ENCODE measurements at places on chromosomes 5 and 9.

DNA sequence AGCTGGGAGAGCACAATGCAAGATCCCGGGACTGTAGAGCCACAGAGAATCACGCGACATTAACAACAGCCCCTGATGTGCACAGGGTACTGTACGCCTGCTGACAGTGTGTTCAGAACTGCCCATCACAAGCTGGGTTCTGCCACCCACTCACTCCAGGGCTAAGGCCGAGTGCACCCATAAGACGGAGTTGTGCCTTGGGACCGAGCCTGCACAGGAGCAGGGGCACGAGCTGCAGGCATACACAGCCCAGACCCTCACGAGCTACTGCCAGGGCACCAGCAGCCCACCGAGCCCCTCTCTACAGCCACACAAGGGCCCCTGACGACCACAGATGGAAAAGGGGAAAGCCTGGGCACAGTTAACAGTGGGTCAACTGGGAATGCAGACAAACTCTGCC is 67.8 kb downstream of the CAMSAP1 start:
- no peak for DNase-seq

GRCh38 chr5:154076240-154076922 is 37.6 kb downstream of the MFAP3 start:
- DNase-seq, result no peak

- no peak for DNase-seq
Observed at GRCh38 chr9:128106181-128106939, 21.2 kb downstream of the PTGES2 start.

GRCh38 chr9:124133727-124134126 is 122.2 kb downstream of the LHX2 start:
- peak; percentile 53 for DNase-seq

GRCh38 chr5:82639393-82640144 is 361.4 kb upstream of the RPS23 start:
- no peak for DNase-seq

DNA sequence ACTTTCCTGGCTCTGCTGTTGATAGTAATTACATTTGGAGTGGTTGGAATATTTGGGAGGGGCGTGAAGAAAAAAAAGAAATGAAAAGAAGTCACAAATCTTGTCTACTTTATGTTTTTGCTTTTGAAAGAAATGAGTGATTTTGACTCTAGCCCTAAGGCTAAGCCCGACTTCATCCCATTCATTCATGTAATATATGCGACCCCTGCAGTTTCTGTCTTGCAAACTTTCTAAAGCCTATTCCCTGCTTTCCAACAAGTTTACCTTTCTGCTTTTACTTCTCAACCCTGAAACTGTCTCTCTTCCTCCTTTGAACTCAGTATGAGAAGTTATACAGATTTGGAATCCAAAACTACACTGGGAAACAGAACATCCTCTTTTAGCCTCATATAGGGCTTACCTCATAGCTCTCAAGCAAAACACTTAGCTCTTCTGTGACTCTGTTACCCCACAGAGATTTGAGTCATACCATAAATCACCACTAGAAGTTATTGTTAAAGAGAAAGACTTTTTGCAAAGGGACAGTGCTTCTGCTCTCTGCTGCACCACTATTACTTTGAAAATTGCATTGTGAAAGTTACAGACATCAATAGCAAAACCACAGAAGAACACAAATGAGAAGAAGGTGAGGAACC is 1.6 kb downstream of the CFAP95 start:
- DNase-seq, result no peak

GRCh38 chr9:96232539-96233241 is 69.3 kb downstream of the HSD17B3 start:
- DNase-seq, result peak; percentile 48

GRCh38 chr5:148085977-148086705 is 22.4 kb downstream of the SPINK5 start:
- no peak for DNase-seq

GRCh38 chr5:133944263-133945185 is 23.9 kb downstream of the C5orf15 start:
- DNase-seq, result peak; percentile 74

- DNase-seq, result no peak
Observed at GRCh38 chr5:138351517-138351916, 968 bp upstream of the KDM3B start.

- peak; percentile 39 for DNase-seq
Observed at GRCh38 chr9:136799079-136799853, 3.1 kb downstream of the CCDC183 start.

DNA sequence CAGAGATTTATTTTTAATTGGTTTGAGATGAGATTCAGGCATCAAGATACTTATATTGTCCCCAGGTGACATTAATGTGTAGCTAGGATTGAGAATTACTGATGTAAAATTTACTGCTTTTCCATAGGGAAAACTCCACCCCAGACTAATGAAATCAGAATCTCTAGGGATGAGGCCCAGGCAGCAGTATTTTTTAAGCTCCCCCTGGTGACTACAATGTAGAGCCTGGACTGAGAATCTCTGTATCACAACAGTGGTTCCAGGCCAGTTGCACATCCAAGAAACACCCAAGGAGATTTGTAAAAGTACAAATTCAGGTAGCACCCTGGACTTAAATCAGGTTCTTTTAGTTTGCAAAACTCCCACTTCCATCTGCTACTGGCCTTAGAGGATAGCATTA is 185.7 kb downstream of the MARCHF11 start:
- no peak for DNase-seq

- no peak for DNase-seq
Observed at GRCh38 chr9:20065796-20066700, 277.2 kb upstream of the SLC24A2 start.

DNA sequence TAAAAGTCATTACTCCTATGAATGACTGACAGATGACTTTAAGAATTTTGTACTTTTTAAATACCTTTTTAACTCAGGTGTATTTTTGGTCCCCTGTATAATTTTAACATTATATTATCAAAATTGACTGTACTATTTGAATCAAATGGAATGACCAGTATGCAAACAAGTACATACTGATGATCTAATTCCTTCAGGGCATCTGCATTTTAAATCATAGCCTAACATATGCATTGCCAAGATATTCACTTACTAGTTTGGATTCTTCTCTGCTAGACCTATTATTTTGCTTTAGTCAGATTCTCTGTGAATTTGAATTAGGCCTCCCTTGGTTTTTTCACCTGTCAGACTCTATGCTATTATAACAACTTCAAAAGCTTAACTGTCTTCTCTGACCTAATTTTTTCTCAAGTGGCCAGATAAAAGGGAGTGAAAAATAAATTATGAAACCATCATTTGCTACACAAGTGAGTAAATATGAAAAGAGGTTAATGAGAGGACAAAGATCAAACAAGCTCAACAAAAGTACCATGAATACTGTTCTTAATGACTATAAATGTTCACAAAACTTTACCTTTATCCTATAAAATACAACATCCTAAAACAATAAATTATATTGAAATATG is 1505.2 kb upstream of the CDH9 start:
- DNase-seq, result no peak

GRCh38 chr5:15500325-15501001 is 483 bp downstream of the FBXL7 start:
- DNase-seq, result peak; percentile 45

DNA sequence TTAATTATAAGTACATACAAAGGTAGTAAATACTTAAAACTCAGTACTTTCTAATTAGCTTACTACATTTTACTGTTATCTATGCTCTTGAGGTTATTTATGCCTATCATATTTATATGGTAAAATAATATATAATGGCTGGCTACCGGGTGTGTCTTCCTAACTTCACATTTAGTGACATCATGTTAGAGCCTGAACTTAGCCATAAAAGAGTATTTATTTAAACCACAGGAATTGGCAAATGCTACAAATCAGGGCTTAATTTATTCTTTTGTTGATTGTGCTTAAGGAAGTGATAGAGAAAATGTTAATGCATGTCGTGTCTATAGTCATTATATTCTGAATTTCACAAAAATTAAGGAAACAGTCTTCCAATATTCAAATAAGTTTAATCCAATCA is 73.1 kb downstream of the NDUFAF2 start:
- no peak for DNase-seq

DNA sequence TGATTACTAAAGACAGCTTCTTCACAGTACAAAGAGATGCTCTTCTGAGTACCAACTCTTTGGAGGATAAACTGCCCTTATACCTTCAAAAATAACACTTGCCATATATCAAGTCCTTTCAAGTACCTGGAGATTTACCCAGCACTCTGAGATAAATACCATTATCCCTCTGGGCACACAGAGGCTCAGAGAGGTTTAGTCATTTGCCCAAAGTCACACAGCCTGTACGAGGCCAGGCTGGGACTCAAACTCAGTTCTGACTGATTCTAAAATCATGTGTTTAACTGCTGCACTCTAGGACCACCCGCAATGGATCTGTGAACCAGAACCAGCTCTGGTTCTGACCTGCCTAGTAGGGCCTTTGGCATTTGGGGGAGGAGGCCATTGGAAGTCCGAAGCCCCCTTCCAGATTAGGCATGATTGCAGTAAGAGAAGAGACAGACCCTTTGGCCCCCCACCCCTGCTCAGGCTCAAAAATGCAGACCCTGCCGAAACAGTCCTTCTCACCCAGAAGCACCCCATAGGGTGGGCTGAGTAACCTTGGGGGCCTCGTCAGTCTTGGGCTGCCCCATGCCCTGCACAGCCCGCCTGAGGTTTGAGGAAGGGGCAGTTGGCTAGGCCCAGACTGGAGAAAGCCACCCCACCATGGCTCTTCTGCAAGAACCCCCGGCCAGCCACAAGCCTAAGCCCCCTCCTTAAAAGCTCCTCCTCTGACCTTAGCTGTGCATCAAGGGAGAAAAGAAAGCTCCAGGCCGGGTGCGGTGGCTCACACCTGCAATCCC is 32.8 kb upstream of the IL17B start:
- DNase-seq, result no peak

GRCh38 chr9:18890372-18890771 is 142.6 kb downstream of the SAXO1 start:
- DNase-seq, result no peak

GRCh38 chr9:12666813-12667212 is 26.4 kb upstream of the TYRP1 start:
- no peak for DNase-seq

- no peak for DNase-seq
Observed at GRCh38 chr5:76807296-76807695, 11.5 kb upstream of the F2RL1 start.

- no peak for DNase-seq
Observed at GRCh38 chr5:76956033-76956432, 3.2 kb downstream of the CRHBP start.

GRCh38 chr9:75167281-75167680 is 79.0 kb downstream of the OSTF1 start:
- DNase-seq, result no peak

DNA sequence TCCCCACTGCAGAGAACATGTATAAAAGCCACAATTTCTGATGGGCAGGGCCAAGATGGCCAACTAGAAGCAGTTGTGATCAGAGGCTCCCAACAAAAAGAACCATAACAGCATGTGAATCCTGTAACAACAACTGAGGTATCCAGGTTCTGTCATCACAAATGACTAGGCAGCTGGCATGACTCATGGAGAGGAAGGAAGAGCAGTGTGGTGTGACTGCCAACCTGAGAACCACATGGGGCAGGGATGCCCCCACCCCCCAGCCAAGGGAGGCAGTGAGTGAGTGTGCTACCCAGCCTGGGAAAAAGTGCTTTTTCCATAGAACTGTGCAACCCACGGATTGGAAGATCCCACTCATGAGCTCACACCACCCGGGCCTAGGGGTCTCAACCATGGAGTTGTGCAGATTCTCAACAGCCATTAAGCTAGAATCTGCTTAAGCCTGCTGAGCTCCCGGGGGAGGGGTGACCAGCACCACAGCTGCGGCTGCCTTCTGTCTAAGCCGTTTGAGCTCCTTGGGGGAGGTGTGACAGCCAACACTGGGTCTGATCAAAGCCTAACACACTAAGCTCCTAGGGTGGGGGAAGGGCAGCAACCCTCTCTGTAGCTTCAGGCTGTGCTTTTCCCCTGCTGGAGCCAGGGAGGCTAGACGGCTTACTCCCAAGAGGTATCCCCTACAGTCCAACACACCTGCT is 80.1 kb upstream of the DMAC1 start:
- peak; percentile 44 for DNase-seq

DNA sequence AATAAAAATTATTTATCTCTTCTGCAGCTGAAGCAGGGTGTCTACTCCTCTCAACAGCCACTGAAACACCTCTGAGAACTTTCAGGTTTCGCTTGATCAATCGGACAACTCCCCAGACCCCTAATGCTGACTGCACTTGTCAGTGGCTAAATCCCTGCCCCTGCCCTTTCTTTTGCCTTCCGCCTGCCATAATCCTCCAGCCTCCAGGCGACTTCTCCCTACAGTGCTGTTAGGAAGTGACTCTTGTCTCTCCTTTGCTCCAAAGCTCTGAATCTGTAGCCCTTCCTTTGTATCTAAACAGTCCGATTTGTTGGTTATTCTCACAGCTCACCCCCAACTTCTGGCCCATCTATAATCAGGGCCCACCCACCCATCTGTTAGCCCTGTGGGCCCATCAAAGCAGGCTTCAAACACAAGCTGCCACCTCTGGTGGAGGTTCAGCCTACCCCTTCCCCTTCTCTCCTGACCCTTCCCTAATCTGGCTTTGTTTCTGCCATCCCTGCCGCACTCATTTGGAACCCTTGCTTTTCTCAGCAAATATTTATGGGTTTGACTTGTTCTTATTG is 53.7 kb upstream of the IFNK start:
- DNase-seq, result no peak

- DNase-seq, result no peak
Observed at GRCh38 chr9:114465906-114466900, 39.1 kb downstream of the WHRN start.

- DNase-seq, result no peak
Observed at GRCh38 chr5:87081016-87081415, 186.7 kb upstream of the RASA1 start.

GRCh38 chr9:135008416-135008815 is 79.1 kb upstream of the OLFM1 start:
- DNase-seq, result no peak

DNA sequence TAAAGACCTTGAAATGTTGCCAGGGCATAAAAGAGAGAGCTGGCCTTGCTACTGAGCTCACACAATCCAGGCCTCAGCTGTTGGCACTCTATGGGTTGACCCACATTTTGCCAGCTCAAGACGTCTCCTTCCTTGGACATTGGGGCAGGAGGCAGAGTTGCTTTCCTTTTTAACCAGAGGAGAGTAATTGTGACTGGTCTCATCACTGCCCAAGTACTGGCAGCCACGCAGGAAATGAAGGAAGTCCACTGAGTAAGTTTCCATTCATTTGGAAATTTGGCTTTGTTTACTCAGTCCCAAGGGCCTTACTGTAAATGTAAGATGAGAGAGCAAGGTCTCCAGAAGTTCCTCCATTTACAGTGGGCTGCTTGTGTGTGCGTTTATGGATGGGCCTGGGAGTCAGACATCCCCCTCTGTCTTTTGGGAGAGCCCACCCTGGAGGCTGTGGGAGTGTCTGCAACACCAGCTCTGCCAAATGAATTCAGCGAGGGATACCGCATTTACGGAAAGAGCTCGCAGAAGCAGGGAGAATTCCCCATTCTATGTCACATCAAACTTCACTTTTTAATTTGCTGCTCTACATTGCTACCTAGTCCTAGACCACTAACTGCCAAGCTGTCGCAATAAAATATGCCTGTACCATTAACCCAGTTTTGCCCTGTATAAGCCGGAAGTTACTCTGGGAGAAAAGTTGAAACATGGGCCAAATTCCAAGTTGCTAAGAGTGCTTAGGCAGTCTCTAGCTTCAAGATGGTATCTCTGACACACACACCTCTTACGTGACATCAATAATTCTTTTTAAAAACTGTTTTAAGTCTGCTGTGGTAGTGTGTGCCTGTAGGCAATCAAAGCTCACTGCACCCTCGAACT is 24.5 kb upstream of the PDZD2 start:
- DNase-seq, result no peak

GRCh38 chr9:3398232-3398648 is 127.6 kb downstream of the RFX3 start:
- DNase-seq, result no peak

All from WTC11 (cell line).